Upper lobe of left lung (tissue), 6 donors: ENCODE measurements at places on chromosomes 12 and 14. TPM values are rescaled to one million over a fixed set of nuclear protein-coding genes. Genes with fewer than 3 reads are reported as not detected.

- H3K4me3 ChIP-seq: peak overlapping the region; percentile 67
- H3K4me1 ChIP-seq: peaks cover 9% of the 10 kb centered on the region
- H3K27ac ChIP-seq: peak overlapping the region; percentile 95
- DNase-seq: no peak
- peaks cover 42% of the 10 kb centered on the region for H3K36me3 ChIP-seq
- H3K27me3 ChIP-seq: no peaks in the 10 kb centered on the region
Observed at GRCh38 chr12:133081159-133081780, 547 bp downstream of the ZNF140 start.

DNA sequence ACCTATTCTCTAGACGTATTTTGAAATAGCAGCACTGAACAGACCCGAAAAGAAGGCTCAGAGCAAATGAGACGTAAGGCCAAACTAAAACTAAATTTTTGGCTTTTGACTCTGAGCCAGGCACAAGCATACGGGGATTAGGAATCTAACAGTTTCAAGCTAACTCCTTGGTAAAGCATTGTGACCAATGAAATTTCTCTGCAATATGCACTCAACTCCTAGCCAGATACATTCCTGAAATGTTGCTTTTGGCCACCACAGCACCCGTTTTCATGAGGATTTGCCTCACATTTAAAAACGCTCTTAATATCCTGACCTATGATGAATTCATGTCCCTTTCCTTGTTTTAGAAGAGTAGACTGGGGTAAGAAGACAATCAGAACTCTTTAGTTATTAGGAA, 53.1 kb upstream of the NPFF start:
- DNase-seq: no peak
- no peak overlapping the region for H3K4me3 ChIP-seq
- no peak overlapping the region for H3K27ac ChIP-seq
- no peaks in the 10 kb centered on the region for H3K27me3 ChIP-seq
- H3K4me1 ChIP-seq: peaks cover 15% of the 10 kb centered on the region

GRCh38 chr14:59359431-59360124, 105.6 kb downstream of the GPR135 start:
- H3K4me3 ChIP-seq: no peak overlapping the region
- peaks cover 32% of the 10 kb centered on the region for H3K36me3 ChIP-seq
- DNase-seq: no peak
- no peaks in the 10 kb centered on the region for H3K27me3 ChIP-seq
- no peak overlapping the region for H3K27ac ChIP-seq
- peaks cover 45% of the 10 kb centered on the region for H3K4me1 ChIP-seq

GRCh38 chr12:11863988-11864387, 206.8 kb upstream of the BCL2L14 start:
- no peaks in the 10 kb centered on the region for H3K27me3 ChIP-seq
- peaks cover 36% of the 10 kb centered on the region for H3K4me1 ChIP-seq
- H3K27ac ChIP-seq: peak overlapping the region; percentile 81
- DNase-seq: no peak
- H3K4me3 ChIP-seq: no peak overlapping the region

DNA sequence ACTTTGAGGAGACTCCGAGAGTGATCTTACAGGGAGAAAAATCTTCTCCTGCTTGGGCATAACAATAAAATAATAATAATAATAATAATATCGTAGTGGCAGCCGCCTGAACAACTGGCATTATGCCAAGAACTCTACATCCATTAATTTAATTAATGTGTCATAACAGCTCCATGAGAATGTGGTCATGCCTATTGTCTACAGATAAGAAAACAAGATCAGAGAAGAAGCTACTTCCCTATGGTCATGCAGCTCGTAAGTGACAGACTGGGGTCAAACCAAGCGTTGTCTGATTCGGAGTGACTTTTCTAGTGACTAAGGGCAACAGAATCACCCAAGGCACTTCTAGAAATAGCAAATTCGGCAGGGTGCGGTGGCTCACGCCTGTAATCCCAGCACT, 11.7 kb downstream of the PROX2 start:
- DNase-seq: no peak
- no peak overlapping the region for H3K27ac ChIP-seq
- H3K4me1 ChIP-seq: no peaks in the 10 kb centered on the region
- no peaks in the 10 kb centered on the region for H3K27me3 ChIP-seq

- H3K27me3 ChIP-seq: no peaks in the 10 kb centered on the region
- H3K36me3 ChIP-seq: no peaks in the 10 kb centered on the region
Observed at GRCh38 chr12:19140381-19141236, 11.1 kb downstream of the PLEKHA5 start.

DNA sequence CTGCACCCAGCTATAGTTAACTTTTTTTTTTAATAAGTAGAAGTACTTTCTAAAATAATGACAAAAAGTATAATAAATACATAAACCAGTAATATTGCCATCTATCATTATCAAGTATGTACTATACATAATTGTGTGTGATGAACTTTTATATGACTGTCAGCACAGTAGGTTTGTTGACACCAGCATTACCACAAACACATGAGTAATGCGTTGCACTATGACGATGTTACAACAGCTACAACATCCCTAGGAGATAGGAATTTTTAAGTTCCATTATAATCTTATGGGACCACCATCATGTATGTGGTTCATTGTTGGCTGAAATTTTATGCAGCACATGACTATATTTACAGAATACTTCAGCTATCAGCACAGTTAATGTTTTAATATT, 62.9 kb upstream of the VSX2 start:
- H3K4me3 ChIP-seq: no peak overlapping the region
- no peak for DNase-seq
- H3K4me1 ChIP-seq: peaks cover 8% of the 10 kb centered on the region
- no peaks in the 10 kb centered on the region for H3K27me3 ChIP-seq
- H3K27ac ChIP-seq: no peak overlapping the region

DNA sequence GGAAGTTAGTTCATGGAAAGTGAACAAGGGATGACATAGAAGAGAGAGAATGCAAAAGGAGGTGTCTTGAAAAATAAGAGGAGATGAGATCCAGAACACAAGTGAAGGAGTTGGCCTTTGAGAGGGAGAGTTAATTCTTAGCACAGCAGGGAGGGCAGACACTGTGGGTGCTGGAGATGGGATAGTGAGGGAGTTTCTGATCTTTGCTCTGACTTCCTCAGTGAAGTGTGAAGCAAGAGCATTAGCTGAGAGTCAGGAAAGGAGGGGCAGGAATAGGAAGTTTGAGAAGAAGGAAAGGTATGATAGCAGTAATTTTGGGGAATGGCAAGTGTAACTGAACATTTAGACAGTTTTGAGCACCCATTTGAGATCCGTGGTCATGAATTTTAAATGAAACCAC, 75.8 kb upstream of the COCH start:
- H3K4me3 ChIP-seq: no peak overlapping the region
- H3K27ac ChIP-seq: no peak overlapping the region

GRCh38 chr14:94372021-94372605, 16.3 kb downstream of the SERPINA1 start:
- no peaks in the 10 kb centered on the region for H3K4me1 ChIP-seq
- H3K27ac ChIP-seq: no peak overlapping the region
- H3K4me3 ChIP-seq: no peak overlapping the region
- H3K36me3 ChIP-seq: no peaks in the 10 kb centered on the region
- no peaks in the 10 kb centered on the region for H3K27me3 ChIP-seq

- H3K27me3 ChIP-seq: no peaks in the 10 kb centered on the region
- no peak for DNase-seq
- H3K4me3 ChIP-seq: no peak overlapping the region
- no peak overlapping the region for H3K27ac ChIP-seq
- H3K4me1 ChIP-seq: no peaks in the 10 kb centered on the region
- no peaks in the 10 kb centered on the region for H3K36me3 ChIP-seq
Observed at GRCh38 chr14:98689951-98690350, 582.0 kb downstream of the BCL11B start.

- H3K27me3 ChIP-seq: no peaks in the 10 kb centered on the region
- H3K4me3 ChIP-seq: no peak overlapping the region
- no peak overlapping the region for H3K27ac ChIP-seq
- H3K4me1 ChIP-seq: peaks cover 13% of the 10 kb centered on the region
Observed at GRCh38 chr12:91781114-91781513, 364.5 kb downstream of the BTG1 start.

DNA sequence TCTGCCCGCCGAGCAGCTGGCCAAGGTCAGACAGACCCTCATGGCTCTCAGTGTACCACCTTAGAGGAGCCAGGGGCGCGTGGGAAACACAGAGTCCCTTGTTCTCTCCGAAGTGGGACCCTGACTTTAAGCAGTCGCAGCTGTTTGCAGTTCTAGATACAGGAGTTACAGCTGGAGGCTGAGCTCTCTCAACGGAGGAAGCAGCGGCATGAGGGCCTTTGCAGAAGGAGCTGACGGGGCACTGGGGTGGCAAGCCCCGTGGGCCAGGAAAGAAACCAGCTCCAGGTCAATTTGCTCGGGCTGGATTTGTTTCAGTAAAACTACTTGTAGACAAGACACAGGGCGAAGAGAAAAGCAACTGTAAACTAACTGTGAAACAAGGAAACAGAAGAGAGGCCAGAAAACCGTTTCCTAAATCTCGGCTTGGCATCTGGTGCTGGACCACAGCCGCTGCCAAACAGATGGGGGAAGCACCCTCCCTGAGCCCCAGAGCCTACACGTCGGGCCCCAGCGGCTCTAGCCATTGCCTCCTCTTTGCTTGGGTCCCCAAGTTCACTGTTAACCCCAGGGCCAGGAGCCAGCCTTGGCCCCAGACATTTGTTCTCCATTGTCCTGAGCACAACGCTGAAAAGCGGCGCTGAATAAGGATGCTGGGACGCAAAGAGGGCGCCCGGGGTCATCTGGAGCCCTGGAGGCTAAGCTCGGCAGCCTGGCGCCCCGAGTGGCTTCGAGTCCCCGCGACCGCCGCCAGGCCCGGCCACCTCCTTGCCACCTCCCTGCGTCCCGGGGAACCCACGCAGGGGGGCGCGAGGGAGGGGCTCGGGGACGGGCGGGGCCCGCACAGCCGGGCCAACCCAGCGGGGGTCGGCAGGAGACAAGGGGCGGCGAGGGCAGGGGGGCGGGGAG, 914 bp upstream of the PACS2 start:
- peak overlapping the region; percentile 95 for H3K27ac ChIP-seq
- peak overlapping the region; percentile 85 for H3K4me3 ChIP-seq
- no peak for DNase-seq
- H3K4me1 ChIP-seq: peaks cover 37% of the 10 kb centered on the region

Gene CCDC196
- total RNA-seq: not detected

Gene ENDOU
- 2.1 TPM for total RNA-seq

Gene MYF5
- total RNA-seq: not detected

Gene OR4E2
- total RNA-seq: not detected

Gene PDE3A
- total RNA-seq: 2.1 TPM

Gene NTF3
- total RNA-seq: 0.46 TPM

Gene MAP3K12
- total RNA-seq: 20.6 TPM

Gene COPZ1
- 132 TPM for total RNA-seq
